ENCODE measurements at places on chromosomes 13 and 19.

DNA sequence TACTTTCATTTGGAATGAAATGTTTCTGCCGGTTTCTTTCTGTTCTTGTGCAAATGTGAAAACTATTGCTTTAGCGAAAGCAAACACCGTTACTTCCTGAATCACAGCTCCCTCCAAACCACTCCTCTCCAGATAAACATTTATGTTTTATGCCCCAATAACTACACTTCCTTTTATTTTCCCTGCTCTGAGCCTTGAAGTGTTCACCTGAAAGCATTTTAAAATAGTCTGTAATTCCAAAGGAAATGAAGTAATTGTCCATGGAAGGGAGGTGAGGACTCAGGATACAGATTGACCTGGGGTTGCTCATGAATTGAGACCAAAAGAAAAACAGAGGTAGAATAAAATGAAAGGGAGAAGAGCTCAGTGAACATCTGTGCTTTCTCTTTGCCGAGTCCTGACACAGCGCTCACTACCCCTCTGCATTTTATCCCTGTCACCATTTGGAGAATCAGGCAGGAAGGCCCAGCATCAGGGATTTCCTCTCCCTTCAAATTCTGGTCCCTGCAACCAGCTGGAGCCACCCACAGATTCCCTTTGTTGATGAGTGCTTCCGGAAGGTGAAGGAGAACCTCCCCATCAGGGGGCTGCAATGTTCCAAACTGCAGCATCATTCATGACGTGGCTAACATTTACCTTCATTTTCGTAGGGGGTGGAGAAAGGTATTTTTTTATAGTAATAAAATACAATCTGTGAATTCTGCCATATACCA, 171.9 kb downstream of the ITGBL1 start:
- DNase-seq, result peak; percentile 36

- no peak for DNase-seq
Observed at GRCh38 chr13:38180670-38181069, 169.0 kb upstream of the UFM1 start.

DNA sequence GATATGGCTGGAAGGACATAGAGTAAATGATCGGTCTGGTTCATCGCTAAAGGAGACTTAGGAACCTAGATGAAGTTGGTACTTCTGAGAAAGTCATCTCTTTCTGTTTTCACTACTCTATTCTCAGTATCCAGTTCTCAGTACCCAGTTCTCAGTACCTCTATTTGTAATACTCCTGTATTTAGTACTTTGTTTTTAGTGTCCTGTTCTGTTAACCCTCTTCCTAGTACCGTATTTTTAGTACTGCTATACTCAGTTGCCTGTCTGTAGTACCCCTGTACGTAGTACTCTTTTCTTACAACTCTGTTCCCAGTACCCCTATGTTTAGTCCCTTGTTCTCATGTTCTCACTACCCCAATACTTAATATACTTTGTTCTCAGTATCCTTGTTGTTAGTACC, 1.2 kb downstream of the RFXAP start:
- DNase-seq, result no peak

GRCh38 chr19:38204096-38204495, 19.9 kb downstream of the DPF1 start:
- DNase-seq, result no peak

- no peak for DNase-seq
Observed at GRCh38 chr13:113617961-113618360, 33.4 kb downstream of the TFDP1 start.

DNA sequence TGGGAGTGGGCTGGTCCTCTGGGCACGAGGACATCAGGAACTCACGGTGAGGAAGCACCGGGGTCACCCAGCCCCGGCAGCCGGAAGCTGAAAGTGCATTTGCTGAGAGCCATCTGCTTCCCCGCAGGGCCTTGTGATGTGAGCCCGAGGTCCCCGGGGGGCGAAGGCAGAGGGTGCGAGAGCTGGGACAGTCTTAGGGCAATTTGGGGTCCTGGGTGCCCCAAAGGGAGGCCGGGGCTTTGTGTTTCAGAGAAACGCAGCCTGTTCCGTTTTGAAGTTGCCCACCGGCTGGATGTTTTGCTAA, 4.8 kb downstream of the F2RL3 start:
- DNase-seq, result no peak

- peak; percentile 32 for DNase-seq
Observed at GRCh38 chr13:97359181-97360057, 74.5 kb upstream of the RAP2A start.

- DNase-seq, result no peak
Observed at GRCh38 chr19:2612619-2613249, 89.8 kb downstream of the GNG7 start.

GRCh38 chr13:33891196-33891742, 73.3 kb downstream of the RFC3 start:
- DNase-seq, result no peak

GRCh38 chr13:109152311-109152820, 523.0 kb downstream of the MYO16 start:
- DNase-seq, result no peak

DNA sequence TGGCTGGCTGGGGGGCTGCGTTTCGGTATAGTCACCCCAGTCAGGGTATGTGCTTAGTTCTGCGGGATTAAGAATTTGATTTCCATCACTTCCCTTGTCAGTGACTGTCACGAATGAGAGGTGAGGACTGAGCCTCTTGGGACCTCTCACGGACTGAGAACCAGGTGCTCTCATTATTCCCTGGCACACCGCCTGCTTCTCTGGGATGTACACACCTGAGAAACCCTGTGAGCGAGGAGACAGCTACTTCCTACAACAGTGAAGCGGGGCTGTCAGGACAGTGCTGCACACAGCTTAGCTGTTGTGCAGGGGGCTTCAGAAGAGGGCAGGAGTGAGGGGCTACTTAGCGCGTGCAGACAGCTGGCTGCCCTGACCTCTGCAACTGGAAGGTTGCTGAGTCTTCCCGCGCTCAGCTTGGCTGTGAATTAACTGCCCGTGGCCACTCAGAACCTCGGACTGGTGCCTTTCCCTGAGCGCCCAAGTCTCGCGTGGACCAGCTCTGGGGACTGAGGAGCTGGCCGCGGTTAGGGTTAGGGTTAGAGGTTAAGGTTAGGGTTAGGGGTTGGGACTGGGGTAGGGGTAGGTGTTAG, 65.3 kb upstream of the MCF2L start:
- no peak for DNase-seq

- DNase-seq, result no peak
Observed at GRCh38 chr13:38908574-38908973, 82.1 kb downstream of the STOML3 start.

DNA sequence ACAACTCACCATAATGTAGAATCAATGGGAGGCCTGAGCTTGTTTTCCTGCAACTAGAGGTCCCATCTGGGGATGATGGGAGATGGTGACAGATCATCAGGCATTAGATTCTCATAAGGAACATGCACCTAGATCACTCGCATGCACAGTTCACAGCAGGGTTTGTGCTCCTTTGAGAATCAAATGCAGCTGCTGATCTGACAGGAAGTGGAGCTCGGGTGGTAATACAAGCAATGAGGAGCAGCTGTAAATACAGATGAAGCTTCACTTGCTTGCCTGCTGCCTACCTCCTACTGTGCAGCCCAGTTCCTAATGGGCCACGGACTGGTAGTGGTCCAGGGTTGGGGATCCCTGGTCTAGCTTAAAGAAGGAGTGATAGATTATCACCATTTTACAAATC, 33.0 kb downstream of the KPNA3 start:
- DNase-seq, result no peak

Data from pulmonary artery endothelial cell (primary cell).